Femur (tissue), 1 donor: ENCODE measurements at places on chromosomes 1 and 21.

- DNase-seq, result no peak
Observed at GRCh38 chr1:117363571-117364048, 3.6 kb upstream of the MAN1A2 start.

DNA sequence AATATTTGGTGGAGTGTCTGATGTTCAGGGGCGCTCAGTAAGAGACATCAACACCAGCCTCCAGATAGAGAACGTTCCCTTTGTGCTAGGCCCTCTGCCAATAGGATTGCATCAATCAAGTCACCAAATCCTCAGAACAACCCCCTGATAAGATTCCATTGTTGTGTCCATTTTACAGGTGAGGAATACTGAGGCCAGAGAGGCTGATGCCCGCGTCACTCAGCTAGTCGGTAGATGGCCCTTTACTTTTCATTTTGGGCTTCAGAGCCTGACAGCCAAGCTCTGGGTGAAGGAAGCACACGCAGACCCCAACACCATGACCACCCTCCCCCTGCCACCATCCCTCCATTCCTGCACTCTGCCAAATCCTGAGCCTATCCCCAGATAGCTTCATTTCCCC lies 406.2 kb downstream of the PTPRU start:
- no peak for DNase-seq

DNA sequence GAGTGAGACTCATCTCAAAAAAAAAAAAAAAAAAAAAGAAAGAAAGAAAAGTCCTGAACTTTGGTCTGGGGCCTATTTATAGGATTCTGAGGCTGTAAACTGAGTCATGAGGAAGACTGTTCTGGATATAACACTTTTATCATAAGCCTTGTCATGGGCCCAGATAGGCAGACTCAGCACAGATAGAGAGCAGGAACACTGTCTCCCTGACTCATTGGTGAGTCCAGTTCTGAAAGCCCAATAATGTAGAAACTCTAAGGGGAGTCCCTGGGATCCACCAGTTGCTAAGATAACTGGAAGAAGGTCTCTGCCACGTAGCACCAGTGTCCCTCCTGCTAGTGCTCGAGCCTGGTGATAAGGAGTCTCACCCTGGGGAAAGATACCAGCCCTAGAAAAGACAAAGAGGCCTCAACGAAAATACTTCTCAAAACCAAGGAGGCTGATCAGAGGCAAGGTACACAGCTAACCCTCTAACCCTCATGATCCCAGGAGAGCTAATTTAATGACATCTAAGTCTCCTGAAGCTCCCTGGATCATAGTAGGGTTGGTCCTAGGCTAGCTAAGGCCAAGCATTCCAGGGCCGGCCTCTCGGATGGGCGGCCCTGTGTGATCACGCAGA lies 43.5 kb downstream of the LPAR3 start:
- no peak for DNase-seq

GRCh38 chr1:87495147-87495546 lies 166.5 kb downstream of the LMO4 start:
- no peak for DNase-seq

GRCh38 chr1:223730479-223731132 lies 18.3 kb downstream of the CAPN2 start:
- DNase-seq, result no peak

DNA sequence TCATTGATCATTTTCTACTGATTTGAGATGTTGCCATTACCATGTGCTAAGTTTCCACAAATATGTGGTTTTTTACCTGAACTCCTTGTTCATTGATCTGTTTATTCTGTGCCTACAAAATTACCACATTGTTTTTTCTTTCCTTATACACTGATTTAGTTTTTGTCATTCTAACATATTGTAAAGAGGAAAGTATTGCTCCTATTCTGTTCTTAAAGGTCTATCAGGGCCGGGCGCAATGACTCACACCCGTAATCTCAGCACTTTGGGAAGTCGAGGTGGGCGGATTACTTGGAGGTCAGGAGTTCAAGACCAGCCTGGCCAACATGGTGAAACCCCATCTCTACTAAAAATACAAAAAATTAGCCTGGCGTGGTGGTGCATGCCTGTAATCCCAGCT lies 75.1 kb downstream of the CAMTA1 start:
- DNase-seq, result no peak

GRCh38 chr1:21232044-21232443 lies 55.3 kb upstream of the EIF4G3 start:
- DNase-seq, result peak; percentile 68

- no peak for DNase-seq
Observed at GRCh38 chr1:152479792-152480595, 30.6 kb upstream of the LCE5A start.

DNA sequence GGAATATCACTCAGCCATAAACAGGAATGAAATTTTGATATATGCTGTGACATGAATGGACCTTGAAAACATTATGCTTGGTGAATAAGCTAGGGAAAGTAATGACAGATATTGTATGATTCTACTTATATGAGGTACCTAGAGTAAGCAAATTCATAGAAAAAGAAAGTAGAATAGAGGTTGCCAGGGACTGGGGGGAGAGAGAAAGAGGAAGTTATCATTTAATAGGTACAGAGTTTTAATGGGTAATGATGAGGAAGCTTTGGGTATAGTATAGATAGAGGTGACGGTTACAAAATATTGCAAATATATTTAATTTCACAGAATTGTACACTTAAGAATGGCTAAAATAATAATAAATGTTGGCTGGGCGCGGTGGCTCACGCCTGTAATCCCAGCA lies 31.2 kb upstream of the ENSA start:
- no peak for DNase-seq

- no peak for DNase-seq
Observed at GRCh38 chr1:64909031-64909430, 57.3 kb downstream of the JAK1 start.

- DNase-seq, result no peak
Observed at GRCh38 chr21:36092681-36093080, 22.9 kb downstream of the CBR1 start.

DNA sequence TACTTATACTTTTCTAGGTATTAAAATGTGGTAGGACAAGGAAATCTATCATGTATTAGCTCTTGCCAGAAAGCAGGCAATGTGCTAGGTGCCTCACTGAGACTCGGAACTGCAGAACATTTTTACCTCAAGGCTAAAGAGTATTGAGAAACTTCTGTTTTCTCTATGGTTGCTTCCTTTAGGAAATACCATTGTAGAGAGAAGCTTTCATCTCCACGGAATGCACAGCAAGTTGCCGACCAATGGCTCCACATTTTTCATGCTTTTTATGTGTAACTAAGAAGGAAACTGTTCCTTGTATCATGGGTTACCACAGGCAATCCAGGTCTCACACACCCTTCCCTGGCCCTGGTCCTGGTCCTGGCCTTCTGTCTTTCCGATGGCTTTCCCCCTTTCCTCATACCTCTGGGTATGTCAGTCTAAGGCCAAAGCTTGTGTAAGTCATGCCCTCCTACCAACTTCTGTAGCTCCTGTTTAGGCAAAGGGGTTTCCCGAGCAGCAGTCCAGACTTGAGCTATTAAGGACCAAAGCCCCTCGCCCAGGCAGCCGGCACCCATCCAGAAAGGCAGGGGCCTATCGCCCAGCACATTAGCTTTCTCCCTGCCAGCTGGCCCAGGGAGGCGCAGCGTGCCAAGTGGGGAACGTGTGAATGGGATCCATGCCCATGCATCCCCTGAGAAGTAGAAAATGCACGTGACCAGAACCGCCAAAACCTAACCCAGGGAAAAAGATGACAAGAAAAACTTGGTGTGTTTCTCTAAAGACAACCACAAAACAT lies 225.0 kb downstream of the PBX1 start:
- DNase-seq, result no peak

DNA sequence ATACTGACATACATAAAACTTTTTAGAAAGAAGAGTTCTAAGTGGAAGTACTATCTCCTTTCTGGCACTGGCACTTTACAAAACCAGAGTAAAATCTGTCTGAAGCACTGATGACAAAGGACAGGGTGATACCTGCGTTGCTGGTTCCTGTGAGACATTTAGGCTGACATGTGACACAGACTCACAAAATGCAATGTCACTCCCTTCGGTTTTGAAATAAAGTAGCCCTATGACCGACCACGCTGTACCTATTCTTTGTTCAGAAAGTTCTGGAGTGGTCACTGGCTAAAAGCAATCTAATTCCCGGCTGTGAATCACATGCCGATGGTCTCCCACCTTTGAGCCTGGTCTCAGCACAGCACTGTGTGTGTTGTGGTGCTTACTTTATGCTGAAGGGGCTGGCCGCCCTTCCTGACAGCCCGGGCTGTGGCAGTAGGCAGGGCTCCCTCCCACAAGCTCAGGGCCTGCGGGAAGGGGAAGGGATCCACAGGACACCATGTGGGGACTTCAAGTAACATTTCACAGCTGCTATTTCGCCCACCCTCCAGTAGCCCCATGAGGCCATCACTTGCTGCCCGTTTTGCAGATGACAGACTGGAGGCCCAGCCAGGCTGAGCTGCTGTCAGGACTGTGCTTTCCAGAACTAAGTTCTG lies 48.0 kb downstream of the MRPL37 start:
- no peak for DNase-seq

GRCh38 chr1:237152506-237153335 lies 110.7 kb downstream of the RYR2 start:
- no peak for DNase-seq

GRCh38 chr1:75745276-75745675 lies 20.8 kb downstream of the ACADM start:
- no peak for DNase-seq

- DNase-seq, result no peak
Observed at GRCh38 chr1:15332525-15332924, 77.2 kb upstream of the EFHD2 start.
